ENCODE measurements at places on chromosomes 1 and 21.

DNA sequence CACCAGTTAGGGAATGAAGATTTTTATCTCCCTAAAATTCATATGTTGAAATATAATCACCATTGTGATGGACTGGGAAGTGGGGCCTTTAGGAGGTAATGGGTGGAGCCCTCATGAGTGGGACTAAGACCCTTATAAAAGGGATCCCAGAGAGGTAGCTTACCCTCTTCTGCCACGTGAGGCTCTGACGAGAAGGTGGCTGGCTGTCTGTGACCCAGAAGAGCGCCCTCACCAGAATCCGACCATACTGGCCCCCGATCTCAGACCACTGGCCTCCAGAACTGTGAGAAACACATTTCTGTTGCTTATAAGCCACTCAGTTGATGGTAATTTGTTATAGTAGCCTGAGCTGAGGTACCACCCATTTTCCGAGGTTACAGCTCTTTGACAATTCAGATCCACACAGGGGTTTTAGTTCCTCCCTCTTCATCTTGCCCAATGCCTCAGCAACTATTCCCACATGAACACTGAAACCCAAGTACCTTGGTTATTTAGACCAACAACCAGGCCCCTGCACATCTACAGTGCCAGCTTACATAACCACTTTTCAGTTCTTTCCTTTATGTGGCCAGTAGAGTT is 27.6 kb upstream of the HUNK start:
- no peak for DNase-seq

- DNase-seq: no peak
Measured at GRCh38 chr1:231554969-231555368, 26.5 kb downstream of the TSNAX start.

GRCh38 chr1:220076861-220077762 is 12.5 kb downstream of the BPNT1 start:
- peak; percentile 66 for DNase-seq

GRCh38 chr1:153976819-153977249 is 640 bp downstream of the JTB start:
- no peak for DNase-seq

GRCh38 chr1:117143172-117143571 is 21.6 kb upstream of the TRIM45 start:
- DNase-seq: no peak

DNA sequence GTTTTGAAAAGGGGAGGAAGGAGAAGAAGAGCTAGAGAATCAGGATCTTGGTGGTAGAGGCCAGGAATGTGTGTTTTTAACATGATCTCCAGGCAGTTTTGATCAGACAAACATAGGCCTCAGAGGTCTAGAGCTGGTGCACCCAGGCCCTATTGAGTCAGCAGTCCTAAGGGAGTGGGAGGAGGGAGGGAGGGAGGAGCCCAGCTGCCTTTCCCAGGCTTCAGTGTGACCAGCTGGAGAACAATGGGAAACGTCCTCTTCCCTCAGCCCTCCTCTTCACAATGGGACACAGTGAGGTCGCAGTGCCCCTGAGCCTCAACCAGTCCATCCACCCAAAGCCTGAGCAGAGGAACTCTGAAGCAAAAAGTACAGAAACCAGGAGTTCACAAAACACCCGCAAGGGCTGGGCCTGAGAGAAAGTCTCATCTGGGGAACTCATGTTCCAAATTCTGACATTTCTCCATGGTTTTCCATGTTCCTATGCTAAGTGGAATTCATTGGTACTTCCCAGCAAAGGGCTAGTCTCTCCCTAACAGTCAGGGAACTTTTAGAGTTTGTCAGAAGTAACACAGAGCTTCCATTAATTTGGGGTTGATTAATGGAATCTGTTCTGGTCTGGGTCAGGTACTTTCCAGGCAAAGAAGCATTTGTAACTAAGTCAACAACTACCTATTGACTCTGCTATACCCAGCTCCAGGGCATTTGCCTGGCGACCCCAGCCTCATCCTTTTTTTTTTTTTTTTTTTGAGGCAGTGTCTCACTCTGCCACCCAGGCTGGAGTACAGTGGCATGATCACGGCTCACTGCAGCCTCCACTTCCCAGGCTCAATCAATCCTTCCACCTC is 37.5 kb downstream of the ELAPOR1 start:
- peak; percentile 49 for DNase-seq

GRCh38 chr1:100400404-100400803 is 48.1 kb downstream of the CDC14A start:
- DNase-seq: peak; percentile 62

GRCh38 chr1:51520700-51521248 is 1.7 kb upstream of the EPS15 start:
- peak; percentile 61 for DNase-seq

GRCh38 chr1:114010433-114011184 is 31.3 kb downstream of the OLFML3 start:
- DNase-seq: no peak

- DNase-seq: no peak
Measured at GRCh38 chr1:3500265-3500835, 45.9 kb downstream of the ARHGEF16 start.

Measured in lung microvascular endothelial cell (primary cell).